ENCODE measurements at places on chromosomes 4 and X. TPM values are rescaled to one million over a fixed set of nuclear protein-coding genes. Genes with fewer than 3 reads are reported as not detected.
A peak's percentile ranks its signal among the peaks of the same experiment; 100 is the strongest.

Gene AFAP1
- total RNA-seq = 33.1 TPM

Gene RNF150
- total RNA-seq = 26.1 TPM

- no peaks in the 10 kb centered on the region for H3K36me3 ChIP-seq
- H3K27me3 ChIP-seq = no peaks in the 10 kb centered on the region
- DNase-seq = no peak
- H3K4me1 ChIP-seq = peaks cover 24% of the 10 kb centered on the region
- no peak overlapping the region for H3K4me3 ChIP-seq
Measured at GRCh38 chr4:74471264-74471663, 26.3 kb downstream of the AREG start.

DNA sequence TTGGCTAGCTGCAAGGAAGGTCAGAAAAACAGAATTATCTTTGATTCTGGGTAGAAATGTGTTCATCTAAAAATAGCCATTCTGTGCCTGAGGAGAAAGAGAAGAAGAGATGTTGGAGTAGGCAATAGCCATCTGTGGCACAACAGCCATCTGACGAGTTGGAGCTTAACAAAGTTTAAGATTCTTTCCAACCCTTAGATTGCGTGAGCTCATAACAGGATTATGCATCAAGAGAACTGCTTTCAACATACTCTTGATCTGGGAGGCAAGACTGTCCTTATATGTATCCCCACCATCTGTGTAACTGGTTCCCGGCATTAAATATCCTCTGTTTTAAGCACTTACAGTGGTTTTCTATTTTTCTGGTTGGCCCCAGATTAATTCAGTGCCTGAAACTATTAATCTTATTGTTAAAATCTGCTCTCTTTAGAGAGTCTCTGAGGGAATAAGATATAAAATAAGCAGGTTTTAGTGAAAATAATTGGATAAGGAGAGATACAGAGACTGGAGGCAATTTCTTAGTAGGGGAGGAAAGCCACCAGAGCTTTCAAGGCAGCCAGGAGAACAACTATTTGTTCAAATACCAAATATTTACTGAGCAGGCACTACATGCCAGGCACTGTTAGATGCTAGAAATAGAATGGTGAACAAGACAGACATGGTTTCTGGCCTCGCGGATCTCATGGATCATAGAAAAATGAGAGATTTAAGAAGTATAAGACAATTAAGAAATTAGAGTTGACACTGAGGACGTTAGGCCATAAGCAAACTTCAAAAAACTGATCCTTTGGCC is 398.0 kb downstream of the SMARCA1 start:
- H3K27me3 ChIP-seq = no peaks in the 10 kb centered on the region
- H3K27ac ChIP-seq = no peak overlapping the region
- no peak overlapping the region for H3K4me3 ChIP-seq
- H3K36me3 ChIP-seq = no peaks in the 10 kb centered on the region
- no peaks in the 10 kb centered on the region for H3K4me1 ChIP-seq

Gene HEPH
- total RNA-seq = 5.8 TPM

DNA sequence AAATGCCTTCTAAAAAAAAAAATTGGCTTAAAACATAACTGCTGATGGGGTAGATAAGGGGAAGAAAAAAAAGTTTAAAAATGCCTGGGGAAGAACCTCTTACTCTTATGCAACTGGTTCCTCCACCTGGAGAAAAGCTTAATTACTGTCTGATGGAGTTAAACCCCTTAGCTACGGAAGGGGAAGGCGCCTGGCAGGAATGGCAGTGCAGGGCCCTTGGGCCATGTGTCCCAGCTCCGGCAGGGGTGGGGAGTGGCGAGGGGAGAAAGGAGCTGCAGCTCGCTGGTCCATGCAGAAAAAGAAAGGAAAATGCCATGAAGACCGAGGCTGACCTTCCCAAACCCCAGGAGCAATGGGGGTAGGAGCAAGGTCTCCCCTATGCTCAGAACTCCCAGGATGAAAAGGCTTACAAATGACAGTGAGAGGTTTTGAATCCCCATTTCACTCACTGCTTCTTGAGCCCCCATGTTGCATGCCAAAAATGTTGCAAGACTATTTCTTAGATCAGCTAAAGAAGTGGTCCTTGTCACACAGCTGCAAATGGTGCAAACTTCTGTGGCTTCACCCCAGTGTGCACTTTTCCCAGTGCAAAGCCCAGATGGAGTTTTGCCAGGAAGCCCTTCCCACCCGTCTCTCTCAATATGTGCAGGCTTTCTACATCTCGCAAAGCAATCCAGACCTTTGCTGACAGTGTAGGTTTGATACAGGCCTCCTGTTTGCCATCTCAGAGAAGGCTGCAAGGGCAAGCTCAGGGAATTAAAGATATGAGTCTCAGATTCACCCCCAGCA is 204.8 kb upstream of the CT83 start:
- no peaks in the 10 kb centered on the region for H3K27me3 ChIP-seq
- DNase-seq = no peak
- no peak overlapping the region for H3K27ac ChIP-seq
- no peaks in the 10 kb centered on the region for H3K36me3 ChIP-seq
- H3K4me1 ChIP-seq = no peaks in the 10 kb centered on the region

Gene GPR173
- 0.19 TPM for total RNA-seq

Gene CLNK
- not detected for total RNA-seq

GRCh38 chr4:69440308-69440707 is 55.4 kb downstream of the UGT2B4 start:
- no peak overlapping the region for H3K4me3 ChIP-seq
- no peaks in the 10 kb centered on the region for H3K4me1 ChIP-seq
- no peak for DNase-seq
- H3K36me3 ChIP-seq = no peaks in the 10 kb centered on the region
- no peak overlapping the region for H3K27ac ChIP-seq

DNA sequence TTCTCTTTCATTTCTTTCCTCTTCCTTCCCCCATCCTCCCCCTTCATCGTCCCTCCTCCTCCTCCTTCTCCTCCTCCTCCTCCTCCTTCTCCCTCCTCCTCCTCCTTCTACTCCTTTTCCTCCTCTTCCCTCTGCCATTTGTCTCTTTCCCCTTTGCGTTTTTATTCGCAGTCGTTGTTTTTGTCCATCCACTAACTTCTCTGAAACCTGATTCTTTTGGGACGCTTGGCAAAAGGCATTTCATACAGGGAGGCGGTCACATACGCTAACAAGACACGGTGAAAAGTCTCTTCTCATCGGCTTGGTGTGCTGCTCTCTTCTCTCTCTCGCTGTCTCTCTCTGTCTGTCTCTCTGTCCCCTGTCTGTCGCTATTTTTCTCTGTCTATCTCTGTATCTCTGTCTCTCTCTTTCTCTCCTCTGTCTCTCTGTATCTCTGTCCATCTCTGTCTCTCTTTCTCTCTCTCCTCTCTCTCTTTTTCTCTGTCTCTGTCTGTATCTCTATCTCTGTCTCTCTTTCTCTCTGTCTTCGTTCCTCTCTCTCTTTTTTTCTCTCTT is 5.4 kb upstream of the SHOX start:
- H3K27me3 ChIP-seq = no peaks in the 10 kb centered on the region
- DNase-seq = no peak
- H3K27ac ChIP-seq = no peak overlapping the region
- H3K4me1 ChIP-seq = no peaks in the 10 kb centered on the region
- H3K36me3 ChIP-seq = no peaks in the 10 kb centered on the region

DNA sequence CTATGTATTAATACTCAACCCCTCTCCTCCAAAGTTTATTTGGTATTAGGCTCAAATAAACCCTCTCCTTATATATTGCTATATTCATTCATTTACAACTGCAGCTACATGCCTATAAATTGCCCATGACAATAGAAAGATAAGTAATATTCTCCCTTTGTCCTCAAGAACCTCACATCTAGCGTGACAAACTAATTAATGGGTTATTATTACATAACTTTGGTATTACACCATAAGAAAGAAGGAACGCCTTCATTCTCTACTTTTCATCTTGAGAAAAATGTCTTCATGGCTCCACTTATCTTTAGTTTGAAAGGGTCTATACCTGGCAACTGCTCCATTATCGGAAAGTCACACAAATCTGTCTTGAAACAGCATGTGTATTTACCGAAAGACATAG is 157.7 kb upstream of the RASGEF1B start:
- no peak for DNase-seq
- H3K36me3 ChIP-seq = no peaks in the 10 kb centered on the region
- H3K27ac ChIP-seq = no peak overlapping the region
- H3K27me3 ChIP-seq = no peaks in the 10 kb centered on the region
- no peak overlapping the region for H3K4me3 ChIP-seq

Gene HSFX4
- total RNA-seq = not detected

GRCh38 chr4:138789796-138790195 is 225.8 kb upstream of the NOCT start:
- no peak for DNase-seq
- no peak overlapping the region for H3K27ac ChIP-seq
- no peaks in the 10 kb centered on the region for H3K27me3 ChIP-seq
- no peaks in the 10 kb centered on the region for H3K36me3 ChIP-seq

Gene CHIC2
- total RNA-seq = 73.7 TPM

DNA sequence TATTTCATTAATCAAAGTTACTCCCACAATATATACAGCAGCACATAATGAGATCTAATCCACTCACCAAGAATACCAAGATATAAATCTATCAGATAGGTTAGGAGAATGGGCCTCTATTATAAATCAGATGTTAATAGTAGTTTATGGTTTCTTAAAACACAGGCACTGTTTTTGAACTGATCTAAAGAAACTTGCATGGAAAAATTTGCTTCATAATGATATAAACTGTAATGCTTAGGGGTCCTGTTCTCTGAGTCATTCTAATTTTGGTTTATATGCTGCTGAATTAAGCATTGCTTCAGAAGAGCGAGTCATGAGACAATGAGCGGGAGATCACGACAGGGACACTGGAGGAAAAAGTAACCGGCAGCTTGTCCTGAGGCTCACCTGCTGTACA is 113.3 kb upstream of the OTUD4 start:
- H3K4me1 ChIP-seq = peaks cover 6% of the 10 kb centered on the region
- DNase-seq = no peak
- no peak overlapping the region for H3K4me3 ChIP-seq

Gene IBSP
- total RNA-seq = 0.19 TPM

Gene XAGE1A
- not detected for total RNA-seq

- no peak overlapping the region for H3K4me3 ChIP-seq
- peaks cover 42% of the 10 kb centered on the region for H3K4me1 ChIP-seq
- no peaks in the 10 kb centered on the region for H3K27me3 ChIP-seq
Measured at GRCh38 chrX:107672955-107673378, 44.7 kb downstream of the PRPS1 start.

- no peaks in the 10 kb centered on the region for H3K27me3 ChIP-seq
- no peak overlapping the region for H3K27ac ChIP-seq
- H3K4me3 ChIP-seq = no peak overlapping the region
- no peaks in the 10 kb centered on the region for H3K36me3 ChIP-seq
- H3K4me1 ChIP-seq = no peaks in the 10 kb centered on the region
- no peak for DNase-seq
Measured at GRCh38 chrX:99305573-99305972, 1104.5 kb downstream of the PCDH19 start.

DNA sequence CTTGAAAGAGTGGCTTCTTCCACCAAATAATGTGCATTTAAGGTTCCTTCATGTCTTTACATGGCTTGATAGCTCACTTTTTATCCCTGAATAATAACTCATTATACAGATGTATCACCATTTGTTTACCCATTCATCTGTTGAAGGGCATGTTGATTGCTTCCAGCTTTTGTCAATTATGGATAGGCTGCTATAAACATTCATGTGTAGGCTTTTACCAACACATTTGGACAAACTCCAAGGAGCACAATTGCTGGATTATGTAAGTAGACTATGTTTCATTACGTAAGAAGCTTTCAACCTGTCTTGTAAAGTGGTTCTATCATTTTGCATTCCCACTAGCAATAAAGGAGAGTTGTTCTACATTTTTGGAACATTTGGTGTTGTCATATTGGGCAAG is 2637.0 kb downstream of the PCDH7 start:
- H3K36me3 ChIP-seq = no peaks in the 10 kb centered on the region
- no peak overlapping the region for H3K27ac ChIP-seq
- DNase-seq = no peak
- H3K27me3 ChIP-seq = no peaks in the 10 kb centered on the region

DNA sequence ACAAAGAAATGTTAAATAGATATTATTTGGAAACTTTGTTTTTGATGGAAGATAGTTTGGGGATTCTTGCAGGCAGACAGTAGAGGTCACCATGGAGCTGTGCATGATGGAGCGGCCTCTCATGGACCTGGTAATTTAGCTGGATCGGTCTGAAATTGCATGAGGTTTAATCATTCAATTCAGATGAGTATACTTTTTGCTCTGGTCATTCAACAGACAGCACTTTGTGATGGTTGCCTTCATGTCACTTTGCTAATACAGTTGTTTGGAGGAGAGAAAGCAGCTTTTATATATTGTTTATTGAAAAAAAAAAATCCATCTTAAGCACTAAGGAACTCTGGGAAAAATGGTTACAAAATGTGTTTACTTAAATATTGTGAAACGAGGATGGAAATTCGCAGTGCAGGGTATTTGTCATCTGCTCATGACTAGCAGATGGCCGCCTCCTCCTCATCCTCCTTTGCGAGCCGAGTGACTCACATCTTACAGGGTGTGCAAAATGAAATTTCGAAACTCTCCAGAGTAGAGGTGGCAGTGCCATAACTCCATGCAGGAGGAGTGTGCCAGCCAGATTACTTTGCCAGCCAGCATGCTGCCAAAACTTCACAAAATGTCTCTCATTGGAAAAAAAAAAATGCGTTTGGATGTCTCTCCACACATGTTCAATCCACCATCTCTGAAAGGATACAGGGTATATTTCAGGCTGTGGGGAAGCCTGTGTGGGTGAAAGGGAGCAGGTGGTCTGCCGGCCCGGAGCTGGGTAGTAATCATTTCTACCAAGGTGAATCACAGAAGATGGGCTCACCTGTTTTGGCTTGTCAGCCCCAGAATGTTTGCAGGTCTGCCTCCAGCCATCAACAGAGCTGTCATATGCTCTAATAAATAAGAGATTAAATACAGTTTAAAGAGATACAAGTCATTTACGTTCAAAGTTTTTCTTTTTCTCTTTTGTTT is 314.9 kb upstream of the DIPK2B start:
- H3K27me3 ChIP-seq = no peaks in the 10 kb centered on the region
- no peaks in the 10 kb centered on the region for H3K36me3 ChIP-seq
- peak; percentile 51 for DNase-seq
- H3K4me3 ChIP-seq = no peak overlapping the region

Gene CCNB3
- total RNA-seq = not detected

Gene SMIM31
- not detected for total RNA-seq
